ENCODE measurements at places on chromosomes 5 and 9. TPM values are rescaled to one million over a fixed set of nuclear protein-coding genes. Genes with fewer than 3 reads are reported as not detected.

Gene SHROOM1
- total RNA-seq: 3.0 TPM

Gene NEURL1B
- total RNA-seq: 2.0 TPM

Gene TLX3
- not detected for total RNA-seq

Gene CER1
- not detected for total RNA-seq

Gene GDF9
- total RNA-seq: 0.27 TPM

Gene SPATA31D3
- not detected for total RNA-seq

Gene GRM6
- not detected for total RNA-seq

Gene LPAR1
- not detected for total RNA-seq

Gene B4GALT1
- total RNA-seq: 42.9 TPM

Gene SHLD3
- 4.3 TPM for total RNA-seq
